Ovary (tissue), 10 donors: ENCODE measurements at places on chromosomes 3 and 15. TPM values are rescaled to one million over a fixed set of nuclear protein-coding genes. Genes with fewer than 3 reads are reported as not detected.

SYNPR gene
- total RNA-seq: not detected

CADM2 gene
- total RNA-seq: 1.7 TPM

MKRN3 gene
- total RNA-seq: 0.48 TPM

GPR149 gene
- total RNA-seq: not detected

HMCES gene
- 29.6 TPM for total RNA-seq

EXD1 gene
- total RNA-seq: not detected

OIP5 gene
- total RNA-seq: 0.73 TPM

CHRM5 gene
- total RNA-seq: not detected

DUOX2 gene
- 0.35 TPM for total RNA-seq

OR5H1 gene
- not detected for total RNA-seq

MRPS22 gene
- total RNA-seq: 41.7 TPM

DNA sequence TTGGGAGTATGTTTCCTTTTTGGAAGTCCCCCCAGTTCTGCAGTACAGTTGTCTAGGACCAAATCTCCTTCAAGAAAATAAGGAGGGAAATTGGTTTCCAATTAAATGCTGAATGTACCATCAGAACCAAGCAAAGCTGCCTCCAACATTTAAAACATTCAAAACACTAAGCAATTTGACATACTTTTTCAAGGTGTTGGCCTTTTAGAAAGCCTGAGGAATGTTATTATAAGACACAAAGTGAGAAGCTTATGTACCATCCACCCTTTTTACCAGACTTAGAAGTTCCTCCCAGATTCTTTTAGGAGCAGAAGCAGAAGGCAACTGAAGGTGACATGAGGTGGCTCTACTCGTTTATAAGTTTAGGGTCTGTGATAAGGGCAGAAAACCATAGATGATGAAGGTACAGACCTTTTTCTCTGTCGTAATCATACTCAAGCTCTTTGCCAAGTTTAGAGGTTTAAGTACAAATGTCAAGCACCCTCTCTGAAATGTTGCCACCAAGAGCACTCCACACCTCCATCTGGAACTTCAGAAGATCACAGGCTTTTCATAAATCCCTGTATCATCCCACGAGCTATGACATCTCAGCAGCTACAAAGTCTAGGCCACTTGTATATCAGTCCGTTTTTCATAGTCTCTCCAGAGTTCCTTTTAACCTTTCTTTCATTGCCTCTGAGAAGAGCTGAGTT lies 282.5 kb upstream of the THBS1 start:
- DNase-seq: no peak

DNA sequence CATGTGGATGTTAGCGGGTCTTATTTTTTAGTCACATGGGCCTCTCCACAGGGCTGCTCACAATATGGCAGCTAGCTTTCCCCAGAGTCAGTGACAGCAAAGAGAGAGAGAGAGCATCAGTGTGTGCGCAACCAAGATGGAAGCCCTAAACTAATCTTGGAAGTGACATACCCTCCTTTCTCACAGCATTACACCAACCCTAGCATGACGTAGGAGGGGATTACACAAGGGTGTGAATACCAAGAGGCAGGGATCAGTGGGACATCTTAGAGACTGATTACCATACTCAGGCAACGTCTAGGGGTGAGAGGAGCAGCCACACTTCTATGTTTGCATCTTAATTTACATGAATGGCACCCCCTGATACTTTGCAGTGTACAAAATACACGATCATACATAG lies 3.5 kb upstream of the UBE2E2 start:
- no peak for DNase-seq

GRCh38 chr15:72198356-72199204 lies 993 bp upstream of the GRAMD2A start:
- no peak for DNase-seq

DNA sequence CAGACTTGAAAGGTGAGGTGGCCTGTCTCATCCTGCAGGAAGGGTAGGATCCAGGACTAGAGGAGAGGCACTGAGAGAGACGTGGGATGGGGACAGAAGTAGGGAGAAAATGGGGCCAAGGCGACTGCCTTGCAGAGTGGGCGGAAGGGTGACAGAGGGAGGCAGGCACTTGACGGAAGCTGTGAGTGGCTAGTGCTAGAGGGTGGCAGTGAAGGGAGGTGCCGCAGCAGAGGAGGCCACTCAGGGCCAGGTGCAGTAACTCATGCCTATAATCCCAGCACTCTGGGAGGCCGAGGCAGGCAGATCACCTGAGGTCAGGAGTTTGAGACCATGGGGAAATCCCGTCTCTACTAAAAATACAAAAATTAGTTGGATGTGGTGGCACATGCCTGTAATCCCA lies 7.3 kb downstream of the CCDC33 start:
- no peak for DNase-seq

GRCh38 chr3:157333551-157333991 lies 103.1 kb upstream of the PTX3 start:
- DNase-seq: no peak

DNA sequence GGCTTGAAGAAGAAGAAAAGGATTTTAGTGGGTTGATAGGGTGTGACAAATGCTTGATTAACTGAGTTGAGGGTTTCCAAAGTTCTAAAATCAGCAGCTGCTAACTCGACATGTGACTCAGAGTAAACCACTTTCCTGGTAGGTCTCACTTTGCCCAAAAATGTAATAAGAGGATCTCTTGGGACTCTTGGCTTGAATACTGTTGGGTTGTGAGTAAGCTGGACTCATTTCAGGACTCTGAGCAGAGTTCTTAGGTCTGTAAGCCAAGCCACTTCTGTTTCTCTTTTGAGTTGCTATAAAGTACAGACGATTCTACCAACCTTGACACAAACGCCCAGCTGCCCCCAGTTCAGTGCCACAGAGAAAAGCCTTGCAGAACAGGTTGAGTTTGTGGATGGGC lies 241.1 kb downstream of the ZNF621 start:
- no peak for DNase-seq

DNA sequence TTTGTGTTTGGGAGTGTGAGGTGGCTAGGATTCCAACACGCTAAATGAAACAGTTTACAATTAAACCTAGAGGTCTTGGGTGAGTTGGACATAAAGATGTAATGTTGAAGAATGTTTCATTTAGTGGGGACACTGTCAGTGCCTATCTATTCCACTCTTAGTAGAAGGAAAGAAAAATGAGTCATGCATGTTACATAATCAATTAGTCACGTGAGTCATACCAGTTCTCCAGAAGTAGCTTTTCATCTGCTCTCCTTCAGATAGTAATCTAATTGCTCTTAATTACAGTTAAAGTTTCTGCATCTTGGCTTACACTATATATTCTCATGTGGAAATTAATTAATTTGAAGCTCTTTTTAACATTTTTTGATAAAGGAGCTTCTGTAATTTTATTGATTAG lies 115.7 kb upstream of the P2RY1 start:
- no peak for DNase-seq

GRCh38 chr3:74127256-74127655 lies 487.2 kb downstream of the CNTN3 start:
- DNase-seq: no peak

GRCh38 chr3:158539414-158540014 lies 31.5 kb upstream of the MLF1 start:
- peak; percentile 36 for DNase-seq

DNA sequence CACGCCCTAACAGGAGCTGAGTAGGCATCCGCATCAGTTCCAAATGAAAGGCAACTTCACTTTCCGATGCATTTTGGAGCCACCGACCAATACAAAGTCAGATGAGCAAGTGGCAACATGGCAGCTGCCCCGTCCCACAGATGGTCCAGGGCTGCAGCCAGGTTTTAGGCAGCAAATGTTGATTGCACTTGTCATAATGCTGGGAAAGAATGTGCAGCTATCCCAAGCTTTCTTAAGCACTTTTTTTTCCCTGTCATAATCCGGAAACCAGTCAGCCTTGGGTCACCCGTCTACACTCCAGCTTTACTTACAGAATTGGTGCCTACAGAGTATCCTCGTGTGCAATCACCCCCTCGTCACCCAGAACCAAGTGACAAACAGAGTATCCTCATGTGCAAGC lies 147.7 kb downstream of the CHSY1 start:
- DNase-seq: no peak

DNA sequence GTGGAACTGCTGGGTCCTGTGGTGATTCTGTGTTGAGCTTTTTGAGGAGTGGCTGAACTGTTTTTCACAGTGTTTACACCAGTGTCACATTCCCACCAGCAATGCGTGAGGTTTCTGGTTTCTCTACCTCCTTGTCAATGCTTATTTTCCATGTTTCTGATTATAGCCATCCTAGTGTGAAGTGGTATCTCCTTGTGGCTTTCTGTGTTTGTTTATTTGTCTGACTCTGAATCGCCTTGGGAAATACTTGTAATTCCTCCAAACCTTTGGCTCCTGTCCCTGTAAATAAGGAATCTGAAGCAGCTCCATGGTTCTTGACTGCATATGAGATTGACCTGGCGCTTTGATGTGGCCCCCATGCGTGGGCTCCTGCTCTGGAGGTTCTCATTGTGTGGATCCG lies 20.6 kb downstream of the FAN1 start:
- no peak for DNase-seq

GRCh38 chr15:101526890-101527289 lies 37.4 kb upstream of the PCSK6 start:
- DNase-seq: no peak

DNA sequence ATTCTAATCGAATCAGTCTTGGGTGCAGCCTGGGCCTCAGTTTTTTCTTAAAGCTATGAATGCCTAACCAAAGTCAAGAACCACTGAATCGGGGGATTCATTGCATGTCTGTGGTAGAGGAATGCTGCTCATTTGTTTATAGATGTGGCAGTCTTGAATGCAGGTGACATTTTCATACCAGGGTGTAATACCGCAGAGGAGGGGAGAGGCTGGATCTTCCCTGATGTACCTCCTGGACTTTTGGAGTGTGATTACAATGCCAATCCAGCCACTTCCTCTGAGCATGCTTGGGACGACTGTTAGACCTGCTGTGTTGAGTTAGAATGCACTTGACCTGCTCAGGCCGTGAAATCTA lies 42.7 kb downstream of the GOLGA6A start:
- no peak for DNase-seq

DNA sequence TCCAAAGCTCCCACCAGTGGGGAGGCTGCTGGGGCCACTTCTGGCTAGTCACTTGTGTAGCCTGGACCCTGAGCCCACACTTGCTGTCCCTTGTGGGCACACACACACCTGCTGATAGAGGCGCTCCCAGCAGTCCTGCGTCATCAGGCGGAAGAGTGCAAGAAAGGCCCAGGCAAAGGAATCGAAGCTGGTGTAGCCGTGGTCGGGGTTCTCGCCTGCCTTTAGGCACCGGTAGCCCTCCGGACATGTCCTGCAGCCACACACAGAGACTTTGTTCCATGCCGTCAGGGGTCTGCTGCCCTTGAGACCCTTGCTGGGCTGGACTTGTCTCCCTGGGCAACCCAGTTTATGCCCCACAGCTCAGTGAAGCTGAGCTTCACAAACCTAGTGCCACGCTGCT lies 42.9 kb downstream of the SCN5A start:
- DNase-seq: no peak

DNA sequence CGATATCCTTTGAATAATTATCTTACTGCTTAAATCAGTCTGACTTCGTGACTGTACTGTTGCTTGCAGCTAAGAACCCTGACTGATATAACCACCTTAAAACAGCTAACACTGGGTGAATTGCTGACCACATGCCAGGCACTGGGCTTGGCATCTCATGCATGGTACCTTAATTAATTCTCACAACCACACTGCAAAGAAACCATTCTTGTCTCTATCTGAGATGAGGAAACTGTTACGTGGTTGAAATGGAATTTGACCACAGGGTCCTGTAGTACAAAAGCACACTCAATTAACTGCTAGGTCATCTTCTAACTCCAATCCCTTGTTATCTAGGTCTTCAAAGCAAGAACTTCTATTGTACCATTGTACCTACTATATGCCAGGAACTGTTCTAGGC lies 92.7 kb upstream of the PRICKLE2 start:
- DNase-seq: no peak
